ENCODE measurements at places on chromosomes 2 and 18.

DNA sequence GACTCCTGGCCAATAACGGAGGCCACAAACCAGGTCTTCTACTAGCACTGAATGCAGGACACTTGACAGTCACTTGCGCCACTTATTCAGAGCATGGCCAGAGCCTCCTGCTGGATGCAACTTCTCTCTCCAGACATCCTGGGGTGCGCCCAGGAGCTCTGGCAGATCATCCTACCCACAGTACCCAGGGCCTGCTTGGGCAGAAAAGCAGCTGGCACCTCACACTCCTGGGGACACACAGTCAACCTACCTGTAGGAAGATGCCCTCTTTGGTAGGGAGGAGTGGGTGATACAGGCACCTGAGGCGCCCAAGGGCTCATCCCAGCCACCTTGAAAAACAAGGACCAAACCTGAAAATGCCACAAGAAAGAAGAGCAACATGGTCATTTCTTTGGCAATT lies 13.3 kb downstream of the GALNT14 start:
- no peak for DNase-seq

- DNase-seq: no peak
These were observed 156.1 kb upstream of the SRD5A2 start for GRCh38 chr2:31736695-31737454.

DNA sequence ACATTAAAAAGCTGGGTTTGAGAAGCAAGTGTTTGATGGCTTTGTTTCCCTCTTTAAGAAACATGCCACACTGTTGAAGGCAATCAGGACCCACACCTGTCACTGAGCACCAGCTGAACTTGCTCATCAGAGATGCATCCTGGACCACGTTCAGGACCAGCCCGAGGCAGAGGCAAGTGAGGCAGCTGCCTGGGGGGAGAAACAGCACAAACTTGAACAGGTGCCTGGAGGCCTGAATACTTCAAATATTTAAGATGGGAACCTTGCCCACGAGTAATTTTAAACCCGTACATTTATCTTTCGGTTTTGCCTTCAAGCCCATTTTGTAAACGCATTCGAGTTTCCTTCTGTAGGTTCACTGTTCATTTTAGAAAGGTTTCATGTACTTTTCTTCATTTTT lies 421.3 kb downstream of the NYAP2 start:
- DNase-seq: no peak

DNA sequence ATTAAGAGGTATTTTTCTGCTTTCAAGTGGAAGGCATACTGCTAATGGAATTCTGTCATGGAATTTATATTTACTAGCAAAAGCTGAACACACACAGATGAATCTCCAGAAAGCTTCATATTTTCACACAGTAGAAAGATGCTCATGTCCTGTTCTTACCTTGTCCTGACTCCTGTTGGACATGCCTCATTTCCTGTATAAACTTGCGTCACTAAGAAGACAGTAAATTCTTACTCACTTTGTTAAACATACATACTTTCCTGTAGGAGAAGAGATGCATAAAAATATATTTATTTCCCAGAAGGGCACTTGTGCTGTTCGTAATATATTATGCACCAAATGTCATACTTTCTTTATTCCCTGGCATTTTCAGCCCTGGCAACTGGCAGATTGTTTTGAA lies 238.3 kb upstream of the RASGRP3 start:
- DNase-seq: no peak

DNA sequence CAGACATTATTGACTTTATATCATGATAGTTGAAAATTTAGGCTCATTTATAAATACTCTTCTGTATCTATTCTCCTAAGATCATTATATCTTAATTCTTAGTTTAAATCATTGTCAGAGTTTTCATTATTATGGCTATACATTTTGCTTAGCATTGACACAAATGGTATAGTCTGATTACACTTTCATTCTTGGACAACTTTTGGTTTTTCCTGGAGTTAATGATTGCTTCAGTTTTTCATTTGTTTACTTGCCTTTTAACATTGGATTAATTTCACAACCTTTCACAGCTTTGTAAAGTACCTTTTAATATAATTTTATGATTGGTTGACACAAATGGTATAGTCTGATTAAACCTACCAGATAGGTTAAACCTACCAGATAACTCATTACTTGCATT lies 298.2 kb downstream of the DYSF start:
- DNase-seq: no peak

Measured in stimulated activated CD4-positive, alpha-beta T cell treated with anti-CD3 and anti-CD28 coated beads, Interleukin-12 subunit alpha, Interleukin-12 subunit beta, amount 100 ng/mL, for 4 hours (primary cell).